Central memory CD4-positive, alpha-beta T cell (primary cell): ENCODE measurements at places on chromosomes 2 and 18.

DNA sequence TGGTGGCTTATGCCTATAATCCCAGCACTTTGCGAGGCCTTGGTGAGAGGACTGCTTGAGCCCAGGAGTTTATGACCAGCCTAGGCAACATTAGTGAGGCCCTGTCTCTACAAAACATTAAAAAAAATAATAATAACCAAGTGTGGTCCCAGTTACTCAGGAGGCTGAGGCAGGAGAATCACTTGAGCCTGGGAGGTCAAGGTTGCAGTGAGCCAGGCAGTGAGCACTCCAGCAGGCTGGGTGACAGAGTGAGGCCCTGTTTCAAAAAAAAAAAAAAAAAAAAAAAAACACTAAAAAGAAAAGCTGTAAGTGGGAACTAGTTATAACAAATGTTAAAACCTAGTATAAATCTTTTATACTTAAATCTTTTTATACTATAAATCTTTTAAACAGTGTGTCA, 146.2 kb upstream of the ITGA4 start:
- no peak for DNase-seq

DNA sequence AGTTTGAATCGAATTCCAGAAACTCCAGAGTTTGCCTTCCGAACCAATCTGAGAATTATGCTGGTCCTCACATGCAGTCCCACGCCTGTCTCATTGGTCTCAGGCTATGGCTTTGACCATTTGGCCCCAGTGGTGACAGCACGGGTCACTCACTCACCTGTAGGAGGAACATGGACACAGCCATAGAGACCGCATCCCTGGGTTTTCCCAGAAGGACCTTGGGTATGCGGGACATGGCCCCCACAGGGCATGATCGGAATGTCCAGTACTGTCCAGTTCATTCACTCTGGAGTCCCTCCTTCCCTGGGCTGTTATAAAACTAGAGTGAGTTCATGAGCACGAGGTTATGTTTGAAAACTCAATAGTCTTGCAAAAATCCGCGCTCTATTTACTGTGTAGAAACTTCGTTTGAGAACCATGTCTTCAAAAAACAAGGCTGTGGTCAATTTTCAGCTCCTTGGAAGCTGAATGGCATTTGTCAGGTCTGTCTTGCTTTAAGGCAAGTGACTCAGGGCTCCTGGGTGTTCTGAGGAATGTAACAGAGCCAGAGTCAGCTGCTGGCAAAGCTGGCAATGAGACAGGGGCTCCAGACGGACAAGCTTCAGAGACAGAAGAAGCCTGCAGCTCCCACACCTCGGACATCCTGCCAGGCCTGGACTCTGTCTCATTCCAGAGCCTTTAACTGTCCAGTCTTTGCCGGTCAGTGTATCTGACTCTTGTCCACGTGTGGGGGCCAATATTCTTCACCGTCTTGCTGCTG, 86.7 kb upstream of the TMEM18 start:
- DNase-seq = no peak

DNA sequence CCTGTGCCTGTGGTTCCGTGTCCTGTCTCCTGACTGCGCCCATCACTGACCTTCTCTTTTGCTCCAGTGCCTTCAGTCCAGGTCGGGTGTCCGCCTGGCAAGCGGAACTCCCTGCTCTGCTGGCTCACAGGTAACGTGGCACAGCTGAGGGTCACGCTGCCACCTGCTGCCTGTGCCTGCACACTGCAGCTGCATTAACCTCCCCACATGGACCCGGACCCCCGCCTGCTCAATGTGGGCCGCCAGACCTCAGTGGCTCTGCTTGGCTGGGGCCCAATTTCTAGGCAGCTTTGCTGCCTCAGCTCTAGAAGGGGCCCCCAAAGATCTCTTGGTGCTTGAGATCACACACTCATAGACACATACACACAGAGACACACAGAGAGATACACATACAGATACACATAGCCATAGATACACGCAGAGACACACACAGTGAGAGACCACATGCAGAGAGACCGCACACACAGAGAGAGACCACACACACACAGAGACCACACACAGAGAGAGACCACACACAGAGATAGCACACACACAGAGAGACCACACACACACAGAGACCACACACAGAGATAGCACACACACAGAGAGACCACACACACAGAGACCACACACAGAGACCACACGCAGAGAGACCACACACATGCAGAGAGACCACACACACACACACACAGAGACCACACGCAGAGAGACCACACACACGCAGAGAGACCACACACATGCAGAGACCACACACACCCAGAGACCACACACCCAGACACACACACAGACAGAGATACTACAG, 14.9 kb upstream of the CNNM3 start:
- peak; percentile 54 for DNase-seq

DNA sequence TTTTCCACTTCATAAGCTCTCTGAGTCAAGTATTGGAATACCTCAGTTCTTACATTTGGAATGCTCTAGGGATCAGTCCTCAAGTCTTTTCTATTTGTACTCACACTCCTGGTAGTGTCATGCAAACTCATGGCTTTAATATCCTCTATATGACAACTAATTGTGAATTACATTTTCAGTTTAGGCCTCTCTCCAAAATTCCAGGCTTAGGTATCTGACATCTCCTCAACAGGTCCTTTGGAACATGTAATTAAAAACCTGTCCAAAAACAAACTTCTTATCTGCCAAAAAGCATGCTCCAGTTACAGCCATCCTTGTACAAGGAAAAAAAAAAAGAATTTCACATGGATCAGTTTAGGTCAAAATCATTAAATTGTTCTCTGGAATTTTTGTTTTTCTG, 1336.2 kb upstream of the NRXN1 start:
- no peak for DNase-seq

GRCh38 chr18:26506012-26506411, 42.3 kb downstream of the KCTD1 start:
- no peak for DNase-seq

GRCh38 chr2:26466662-26467310, 11.1 kb downstream of the OTOF start:
- DNase-seq = no peak

DNA sequence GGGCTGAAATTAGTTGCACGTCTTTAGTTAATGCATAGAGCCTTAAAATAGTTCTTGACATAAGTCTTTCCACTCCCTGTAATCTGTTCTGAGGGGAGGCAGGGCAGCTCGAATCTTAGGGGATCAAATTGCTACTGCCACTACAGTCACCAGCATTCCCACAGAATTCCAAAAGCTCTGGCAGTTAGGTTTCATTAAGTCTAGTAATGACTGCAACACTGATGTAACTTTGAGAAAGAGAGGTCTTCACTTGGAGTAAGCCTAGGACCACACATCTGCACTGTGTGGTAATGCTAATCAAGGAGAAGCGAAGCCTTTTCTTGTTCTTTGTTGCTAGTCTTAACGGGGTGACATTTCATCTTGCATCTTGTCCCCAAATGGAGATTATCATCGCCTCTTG, 19.3 kb upstream of the NCK2 start:
- no peak for DNase-seq

GRCh38 chr2:4844881-4845280, 847.3 kb upstream of the SOX11 start:
- no peak for DNase-seq

GRCh38 chr2:163157891-163158496, 319.4 kb upstream of the KCNH7 start:
- no peak for DNase-seq

DNA sequence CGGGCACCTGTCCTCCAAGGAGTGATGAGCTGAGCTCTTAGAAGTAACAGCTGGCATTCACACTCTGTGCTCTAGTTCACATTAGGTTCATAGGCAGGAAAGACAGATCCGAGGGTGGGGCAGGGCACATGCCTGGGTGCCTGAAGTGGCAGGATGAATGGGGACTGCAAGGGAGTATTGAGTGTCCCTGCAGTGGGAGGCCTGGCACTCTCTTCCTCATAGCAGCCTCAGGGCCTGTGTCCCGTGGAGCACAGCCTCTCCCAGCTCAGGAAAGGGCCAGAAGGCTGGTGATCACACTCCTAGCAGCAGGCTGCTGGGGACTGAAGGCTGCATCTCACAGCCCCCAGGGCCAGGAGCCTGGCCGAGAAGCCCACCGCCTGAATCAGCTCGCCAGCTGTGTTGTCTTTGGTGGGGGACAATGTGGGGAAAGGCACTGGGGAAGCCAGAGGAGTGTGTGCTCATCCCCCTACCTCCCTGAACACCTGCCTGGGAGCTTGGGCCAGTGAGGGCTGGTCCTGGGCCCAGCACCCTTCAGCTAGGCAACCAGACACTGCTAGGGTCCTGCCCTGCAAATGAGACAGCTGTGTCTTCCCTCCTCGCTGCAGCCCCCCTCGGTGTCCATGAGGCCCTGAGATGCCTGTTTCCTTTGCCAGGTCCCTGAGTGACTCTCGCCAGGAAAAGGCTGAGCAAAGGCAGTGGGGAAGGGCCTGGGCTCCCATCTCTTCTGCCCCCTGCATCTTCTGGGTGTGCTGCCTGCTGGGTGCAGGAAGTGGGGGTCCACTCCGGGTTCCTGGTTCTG, 48.2 kb upstream of the HS6ST1 start:
- no peak for DNase-seq

DNA sequence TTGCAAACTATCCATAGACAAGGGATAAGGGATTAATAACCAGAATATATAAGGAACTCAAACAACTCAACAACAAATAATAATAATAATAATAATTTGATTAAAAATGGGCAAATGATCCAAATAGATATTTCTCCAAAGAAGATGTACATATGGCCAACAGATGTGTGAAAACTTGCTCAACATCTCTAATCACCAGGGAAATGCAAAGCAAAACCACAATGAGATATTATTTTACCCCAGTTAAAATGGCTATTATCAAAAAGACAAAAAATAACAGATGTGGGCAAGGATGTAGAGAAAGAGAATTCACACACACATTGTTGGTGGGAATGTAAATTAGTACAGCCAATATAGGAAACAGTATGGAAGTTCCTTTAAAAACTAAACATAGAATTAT, 26.9 kb downstream of the DNAH7 start:
- no peak for DNase-seq

DNA sequence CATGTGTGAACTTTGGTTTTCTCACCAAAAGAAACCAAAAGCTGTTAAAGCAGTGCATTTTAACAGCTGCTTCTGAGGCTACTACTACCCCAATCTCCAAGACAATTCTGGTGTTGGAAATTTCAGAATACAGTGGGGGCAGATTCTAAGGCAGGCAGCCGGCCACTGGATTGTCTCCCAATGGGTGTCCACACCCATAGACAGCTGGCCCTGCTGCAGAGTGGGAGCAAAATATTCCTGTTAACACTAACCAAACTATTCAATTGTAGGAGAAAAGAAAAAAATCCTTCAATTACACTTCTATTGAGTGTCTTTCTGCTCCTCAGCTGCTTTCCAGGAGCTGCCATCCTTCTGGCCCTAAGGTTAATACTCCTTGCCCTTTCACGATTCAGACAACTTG, 223.7 kb downstream of the ALK start:
- DNase-seq = no peak

DNA sequence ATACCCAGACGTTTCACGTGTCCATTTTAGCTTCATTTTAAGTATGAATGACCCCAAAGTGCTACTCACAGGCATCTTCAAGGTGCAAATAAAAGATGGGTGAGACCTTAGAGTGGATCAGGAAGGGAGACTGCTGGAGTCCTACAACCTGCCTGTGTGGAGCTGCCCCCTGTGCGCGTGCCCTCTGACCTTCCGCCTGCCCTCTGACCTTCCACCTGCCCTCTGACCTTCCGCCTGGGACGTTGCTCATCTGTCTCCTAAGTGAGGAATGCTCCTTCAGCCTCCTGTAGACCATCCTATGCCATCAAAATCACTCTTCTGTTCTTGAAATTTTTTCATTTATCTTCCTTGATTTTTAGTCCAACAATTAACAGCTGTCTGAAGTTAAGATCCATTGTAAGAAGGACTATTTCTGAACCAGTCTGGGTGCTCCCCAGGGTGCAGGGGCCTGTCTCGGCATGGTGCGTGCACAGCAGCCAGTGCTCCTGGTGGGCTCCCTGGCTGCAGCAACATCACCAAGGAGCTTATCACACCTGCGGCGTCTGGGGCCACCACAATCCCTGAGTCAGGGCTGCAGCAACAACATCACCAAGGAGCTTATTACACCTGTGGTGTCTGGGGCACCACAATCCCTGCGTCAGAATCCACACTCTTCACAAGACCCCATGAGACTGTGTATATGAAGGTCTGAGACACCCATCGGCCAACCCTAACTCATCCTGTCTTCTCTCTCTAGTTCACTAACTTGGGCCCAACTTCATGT, 86.0 kb downstream of the TPO start:
- no peak for DNase-seq

DNA sequence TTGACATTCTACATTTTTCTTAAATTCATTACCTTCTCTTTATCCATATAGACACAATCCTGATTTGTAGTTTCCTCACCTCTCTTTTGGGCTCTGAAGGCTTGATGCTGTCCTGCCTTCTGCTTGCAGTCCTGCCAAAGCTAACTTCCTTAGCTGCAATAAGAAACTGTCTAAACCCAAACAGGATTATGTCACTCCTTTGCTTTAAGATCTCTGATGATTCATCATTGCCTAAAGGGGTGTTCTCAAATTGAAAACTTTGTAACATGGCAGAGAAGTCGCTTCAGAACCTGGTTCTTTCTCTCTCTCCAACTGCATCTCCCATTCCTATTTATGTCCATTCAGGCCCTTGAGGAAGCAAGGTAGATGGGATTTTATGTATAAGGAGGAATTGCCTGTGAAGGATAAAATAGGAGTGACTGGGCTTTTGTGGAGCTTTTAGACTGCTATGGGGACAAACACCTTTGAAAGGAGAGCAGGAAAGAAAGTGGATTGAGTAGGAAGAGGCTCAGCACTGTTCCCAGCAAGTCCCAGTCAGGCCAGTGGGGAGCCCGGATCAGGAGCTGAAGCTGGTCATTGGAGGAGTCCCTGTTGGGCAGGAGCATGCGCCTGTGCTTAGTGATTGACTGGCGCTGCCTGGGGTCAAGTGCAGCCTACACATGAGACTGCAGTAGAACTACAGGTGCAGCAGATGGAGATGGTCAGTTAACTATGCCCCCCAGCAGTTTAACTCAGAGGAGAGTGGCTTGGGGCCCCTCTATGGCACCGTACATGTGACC, 390.6 kb downstream of the CTNNA2 start:
- no peak for DNase-seq

DNA sequence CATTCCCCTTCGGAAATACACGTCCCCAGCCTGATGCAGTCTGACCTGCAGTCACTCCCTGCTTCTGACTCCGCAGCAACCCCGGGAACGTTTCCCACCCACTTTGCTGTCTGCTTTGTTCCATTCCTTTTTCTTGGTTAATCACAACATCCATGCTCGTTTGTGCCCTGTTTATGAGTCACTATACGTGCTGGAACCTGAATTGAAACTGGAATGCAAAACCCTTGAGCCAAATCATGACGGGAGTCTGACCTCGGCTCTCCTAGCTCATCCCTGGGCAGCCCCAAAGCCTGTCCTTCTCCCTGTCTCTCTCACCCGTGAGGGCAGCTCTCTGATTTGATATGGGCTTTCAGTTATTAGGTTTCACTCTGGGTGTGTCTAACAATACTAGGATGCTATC, 57.1 kb upstream of the RNF152 start:
- no peak for DNase-seq
